ENCODE measurements at places on chromosomes 2 and 18. TPM values are rescaled to one million over a fixed set of nuclear protein-coding genes. Genes with fewer than 3 reads are reported as not detected.

IL1R1 gene
- 5.4 TPM for polyA plus RNA-seq

MFSD2B gene
- polyA plus RNA-seq = 0.29 TPM

CFC1 gene
- not detected for polyA plus RNA-seq

ABCA12 gene
- not detected for polyA plus RNA-seq

KCNE4 gene
- 0.02 TPM for polyA plus RNA-seq

ZNF512 gene
- 17.8 TPM for polyA plus RNA-seq

NEB gene
- polyA plus RNA-seq = 0.84 TPM

EFR3B gene
- 0.21 TPM for polyA plus RNA-seq

DTNB gene
- polyA plus RNA-seq = 11.5 TPM

GRCh38 chr2:170243118-170243837 lies 65.3 kb downstream of the MYO3B start:
- DNase-seq = no peak

GRCh38 chr2:85409845-85410583 lies at the start of gene CAPG:
TSS of gene CAPG (minus strand) at chr2:85410366. CDS start at chr2:85402145, 8,221 bp downstream.
- DNase-seq = no peak

- no peak for DNase-seq
These were observed 360.0 kb upstream of the KCNJ3 start for GRCh38 chr2:154338352-154338967.

- DNase-seq = no peak
These were observed 755 bp upstream of the ATP9B start for GRCh38 chr18:79068341-79068936.

DNA sequence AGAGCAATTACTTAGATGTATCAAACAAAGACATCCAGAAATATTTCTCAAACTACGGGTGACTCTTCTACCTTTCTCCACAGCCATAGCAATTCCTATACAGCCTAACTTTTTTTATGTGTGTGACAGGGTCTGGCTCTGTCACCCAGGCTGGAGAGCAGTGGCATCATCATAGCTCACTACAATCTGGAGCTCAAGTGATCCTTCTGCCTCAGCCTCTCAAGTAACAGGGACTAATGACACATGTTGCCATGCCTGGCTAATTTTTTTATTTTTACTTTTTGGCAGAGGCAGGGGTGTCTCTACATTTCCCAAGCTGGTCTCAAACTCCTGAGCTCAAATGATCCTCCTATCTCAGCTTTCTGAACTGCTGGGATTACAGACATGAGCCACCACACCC lies 328.9 kb upstream of the NT5C1B start:
- DNase-seq = no peak

GRCh38 chr2:164843346-164843911 lies 1.8 kb upstream of the COBLL1 start:
- no peak for DNase-seq

GRCh38 chr2:86695053-86695691 lies 24.9 kb upstream of the RMND5A start:
- DNase-seq = no peak

DNA sequence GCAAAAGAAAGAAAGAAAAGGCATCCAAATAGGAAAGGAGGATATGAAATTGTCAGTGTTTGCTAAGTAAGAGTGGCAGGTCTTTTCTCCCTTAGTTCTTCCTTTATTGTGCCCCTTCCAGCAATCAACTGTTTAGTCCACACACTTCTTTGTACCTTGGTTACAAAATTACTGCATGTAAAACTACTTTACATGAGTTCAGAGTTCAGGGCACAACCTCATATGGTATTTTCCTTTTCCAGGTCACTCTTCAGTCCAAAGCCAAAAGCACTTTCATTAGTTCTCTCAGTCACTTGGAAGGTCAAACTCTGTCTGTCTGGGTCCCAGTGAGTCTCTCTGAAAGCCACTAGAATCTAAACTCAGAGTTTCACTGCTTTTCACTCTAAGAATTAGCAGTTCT lies 122.5 kb upstream of the SRD5A2 start:
- no peak for DNase-seq

- no peak for DNase-seq
These were observed 176.1 kb downstream of the CAPN13 start for GRCh38 chr2:30631051-30631671.

GRCh38 chr18:43882358-43883055 lies 605.2 kb upstream of the SYT4 start:
- DNase-seq = no peak

DNA sequence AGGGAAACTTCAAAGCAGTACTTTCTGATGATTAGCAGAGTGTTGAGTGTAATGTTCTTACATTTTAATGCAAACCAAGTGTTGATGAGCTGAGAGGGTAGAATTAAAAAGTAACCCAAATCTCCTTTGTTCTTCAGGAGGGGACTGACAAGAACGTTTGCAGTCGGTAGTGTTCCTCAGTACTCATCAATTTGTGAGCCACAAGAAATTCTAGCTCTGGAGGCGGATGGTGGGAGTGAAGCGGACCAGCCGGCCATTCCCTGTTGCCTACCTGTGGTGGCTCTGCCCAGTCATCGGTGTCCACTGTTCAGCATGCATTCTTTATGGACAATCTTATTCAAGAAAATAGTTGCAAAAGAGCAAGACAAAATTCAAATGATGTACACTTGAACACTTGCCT lies 438.6 kb upstream of the POU3F3 start:
- no peak for DNase-seq

DNA sequence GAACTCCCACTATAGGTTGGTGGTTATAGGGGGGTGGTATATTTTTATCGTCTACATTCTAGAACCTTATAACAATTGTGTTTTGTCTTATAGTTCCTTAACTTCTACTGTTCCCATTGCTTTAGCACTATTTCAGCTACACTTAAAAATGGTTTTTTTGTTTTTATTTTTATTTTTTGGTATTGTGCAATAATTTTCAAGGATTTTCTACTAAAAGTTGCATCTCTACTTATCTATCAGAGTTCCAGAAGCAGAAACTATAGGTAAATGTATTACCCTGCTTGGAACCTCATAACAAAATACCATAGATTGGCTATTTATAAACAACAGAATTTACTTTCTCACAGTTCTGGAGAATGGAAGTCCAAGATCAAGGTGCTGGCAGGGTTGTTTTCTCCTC lies 981.6 kb upstream of the CNTNAP5 start:
- DNase-seq = no peak

DNA sequence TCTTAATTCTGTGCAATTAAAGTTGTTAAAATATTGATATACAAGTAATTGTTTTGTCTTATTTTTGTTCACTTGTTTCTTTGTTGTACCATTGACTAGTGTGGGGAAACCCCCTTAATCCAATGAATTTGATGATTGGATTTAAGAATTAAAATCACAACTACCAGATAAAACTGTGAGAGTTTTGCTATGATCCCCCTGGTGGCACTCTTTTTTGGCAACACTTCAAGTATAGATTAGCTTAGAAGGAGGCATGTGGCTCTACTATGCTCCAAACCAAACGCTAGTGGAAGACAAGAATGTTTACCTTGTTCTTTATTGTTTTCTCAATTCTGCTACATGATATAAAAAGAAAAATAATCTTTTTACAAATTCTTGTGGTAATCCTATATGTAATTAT lies 477.8 kb upstream of the ETAA1 start:
- DNase-seq = no peak

DNA sequence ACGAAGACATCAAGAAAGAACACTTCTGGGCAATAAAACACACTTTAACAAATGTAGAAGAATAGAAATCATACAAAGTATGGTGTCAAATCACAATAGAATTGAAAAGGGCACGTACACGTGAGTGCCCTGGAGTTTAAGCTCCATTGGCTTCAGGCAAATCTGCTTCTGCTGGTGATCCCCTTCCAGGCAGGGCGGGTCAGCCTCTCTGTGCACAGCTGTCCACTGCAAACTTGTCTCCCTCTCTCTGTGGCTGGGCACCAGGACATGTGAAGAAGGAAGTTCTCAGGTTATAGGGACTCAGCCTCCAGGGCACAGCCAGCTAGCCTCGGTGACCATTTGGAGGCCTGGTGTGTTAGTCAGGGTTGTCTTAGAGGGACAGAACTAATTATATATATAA lies 66.0 kb downstream of the ST3GAL5 start:
- no peak for DNase-seq

DNA sequence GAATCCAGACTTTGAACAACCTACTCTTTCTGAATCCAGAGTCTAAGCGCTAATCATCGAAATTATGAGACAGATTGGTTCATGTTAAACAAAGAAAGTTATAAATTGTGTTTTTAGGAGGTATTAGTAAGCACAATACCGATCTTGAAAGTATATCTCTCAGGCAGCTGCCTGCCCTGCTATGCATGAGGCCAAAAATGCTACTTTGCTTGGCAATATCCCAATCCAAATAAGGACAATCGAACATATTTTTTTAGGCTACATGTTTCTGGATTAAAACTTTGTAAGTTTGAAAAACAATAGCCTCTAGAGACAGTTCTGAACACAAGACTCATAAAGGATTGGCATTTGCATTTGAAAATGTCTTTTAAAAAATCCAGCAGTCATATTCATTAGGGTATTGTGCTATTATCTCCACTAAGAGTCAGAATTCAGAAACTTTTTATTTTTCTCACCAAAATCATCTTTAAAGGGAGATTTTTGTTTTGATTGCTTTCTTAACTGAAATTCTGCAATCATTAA lies 167.1 kb downstream of the PDE1A start:
- DNase-seq = peak; percentile 80

DNA sequence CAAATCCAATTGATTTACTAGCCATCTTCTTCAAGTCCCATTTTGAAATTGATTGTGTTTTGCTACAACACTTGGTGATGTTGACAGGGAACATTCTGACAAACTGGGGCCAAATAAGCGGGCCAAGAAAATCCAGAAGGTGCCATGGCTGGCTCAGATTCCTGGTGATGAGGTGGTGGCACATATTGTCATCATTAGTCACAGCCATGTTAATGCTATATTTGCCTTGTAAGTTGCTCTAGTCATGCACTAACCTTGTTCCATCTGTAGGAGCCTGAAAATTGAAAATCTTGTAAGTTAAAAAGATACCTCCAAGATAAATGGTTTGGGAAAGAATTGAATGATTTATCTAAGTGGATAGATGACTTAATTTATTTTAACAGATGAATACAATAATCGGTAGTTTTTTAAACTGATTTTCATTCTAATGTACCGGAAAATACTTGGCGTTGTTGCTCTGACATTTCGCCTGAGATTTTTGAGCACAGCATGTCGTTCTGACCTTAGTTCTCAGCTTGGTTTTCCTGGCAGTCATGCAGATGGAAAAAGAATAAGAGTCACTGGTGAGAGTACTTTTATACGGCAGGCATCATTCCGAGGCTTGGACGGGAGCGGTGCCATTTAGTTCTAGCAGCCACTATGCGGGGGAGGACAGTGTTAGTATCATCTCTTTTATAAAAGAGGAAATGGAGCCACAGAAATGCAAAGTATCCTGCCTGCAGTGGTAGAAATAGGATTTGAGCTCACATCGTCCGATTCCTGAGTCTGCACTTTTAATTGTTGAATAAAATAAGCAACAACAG lies 133.9 kb downstream of the ZNF532 start:
- DNase-seq = no peak

- DNase-seq = no peak
These were observed 99.7 kb downstream of the RND3 start for GRCh38 chr2:150387586-150388288.

DNA sequence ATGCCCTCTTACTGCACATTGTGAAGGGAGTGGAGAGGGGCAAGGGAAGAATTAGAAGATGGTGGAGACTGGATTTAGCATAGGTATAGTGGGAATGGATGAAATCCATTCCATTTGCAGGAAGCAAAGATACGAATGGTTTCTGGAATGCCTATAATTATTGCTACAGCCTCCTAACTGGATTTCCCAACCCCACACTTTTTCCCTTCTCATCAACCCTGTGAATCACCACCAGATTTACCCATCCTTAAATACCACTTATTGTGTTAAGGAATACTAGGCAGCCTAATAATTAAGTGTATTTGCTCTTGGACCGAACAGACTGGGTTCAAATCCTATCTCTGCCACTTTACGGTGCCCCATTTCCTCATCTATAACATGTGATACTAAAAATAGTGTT lies 39.3 kb upstream of the CREB1 start:
- no peak for DNase-seq

DNA sequence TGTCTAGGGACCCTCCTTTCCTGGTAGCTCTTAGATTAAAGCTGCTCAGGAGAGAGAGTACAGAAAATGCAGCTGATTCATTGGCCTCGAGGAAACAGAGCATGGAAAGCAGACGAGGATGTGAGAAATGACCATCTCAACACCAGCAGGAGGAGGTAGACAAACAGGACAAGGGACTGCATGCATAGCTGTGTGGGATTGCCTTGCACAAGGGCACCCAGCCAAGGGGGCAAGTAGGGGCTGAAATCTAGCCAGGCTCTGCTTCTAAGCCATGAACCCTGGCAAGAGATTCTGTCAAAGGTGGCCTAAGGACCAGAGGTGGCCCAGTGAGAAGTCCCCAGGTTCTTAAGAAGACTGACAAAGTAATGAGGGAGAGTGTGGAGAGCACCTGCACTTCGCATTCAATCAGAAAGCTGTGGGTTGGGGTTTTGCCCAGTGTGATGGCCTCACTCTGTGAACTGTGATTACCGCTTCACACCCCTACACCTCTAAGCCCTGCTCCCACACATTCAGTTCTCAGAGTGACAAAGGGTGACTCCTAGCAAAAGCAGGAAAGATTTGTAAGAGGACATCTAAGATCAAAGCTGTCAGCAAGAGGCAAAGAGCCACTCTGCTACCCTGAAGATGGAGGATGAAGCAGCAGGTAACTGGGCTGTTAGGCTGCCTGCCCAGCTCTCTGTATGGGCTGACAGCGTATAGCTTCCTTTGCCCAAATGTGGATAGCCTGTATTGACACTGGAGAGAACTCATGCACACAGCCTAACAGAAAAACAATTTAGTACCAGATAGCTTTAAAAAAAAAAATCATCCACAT lies 151.3 kb upstream of the PELI1 start:
- DNase-seq = no peak

GRCh38 chr2:24469148-24469650 lies 21.9 kb upstream of the NCOA1 start:
- no peak for DNase-seq

DNA sequence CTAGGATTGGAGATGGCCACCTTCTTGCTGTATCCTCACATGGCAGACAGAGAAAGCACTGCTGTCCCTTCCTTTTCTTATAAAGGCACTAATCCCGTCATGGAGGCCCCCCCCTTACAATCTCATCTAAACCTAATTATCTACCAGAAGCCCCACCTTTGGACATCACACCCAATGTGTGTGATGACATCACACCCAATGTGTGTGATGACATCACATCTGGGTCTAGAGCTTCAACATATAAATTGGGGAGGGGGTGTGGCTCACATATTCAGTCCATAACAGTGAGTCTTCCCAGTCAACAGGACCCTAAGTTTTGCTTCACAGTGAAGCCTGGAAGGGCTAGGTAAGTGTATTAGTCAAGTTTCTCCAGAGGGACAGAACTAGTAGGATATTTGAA lies 213.1 kb downstream of the NYAP2 start:
- no peak for DNase-seq

DNA sequence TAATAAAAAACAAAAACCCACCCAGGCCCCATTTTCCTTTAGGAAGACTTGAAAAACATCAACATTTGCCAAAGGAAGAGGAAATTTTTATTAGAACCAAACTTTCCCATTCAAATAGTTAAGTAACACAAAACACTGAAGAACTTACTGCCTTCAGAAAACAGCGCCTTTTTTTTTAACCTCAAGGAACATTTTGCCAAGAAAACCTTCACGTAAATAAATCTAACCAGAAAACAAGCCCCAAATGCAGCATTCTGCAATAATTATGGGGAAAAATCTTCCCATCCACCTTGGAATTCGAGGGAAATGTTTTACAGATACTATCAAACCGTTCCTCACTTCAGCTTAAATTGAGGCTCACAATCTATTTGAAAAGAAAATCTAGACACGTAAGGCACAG lies 56.4 kb downstream of the ACVR1 start:
- peak; percentile 83 for DNase-seq

- peak; percentile 82 for DNase-seq
These were observed 386.9 kb downstream of the FIGN start for GRCh38 chr2:163348857-163349380.

Measured in endothelial cell of umbilical vein (primary cell).